NCI-H1105 treated with DMSO at 0.1 percent for 48 hours (cell line): ENCODE measurements at places on chromosomes 11 and 22.

GRCh38 chr11:121417055-121417551, 35.0 kb upstream of the SORL1 start:
- peak; percentile 47 for DNase-seq

DNA sequence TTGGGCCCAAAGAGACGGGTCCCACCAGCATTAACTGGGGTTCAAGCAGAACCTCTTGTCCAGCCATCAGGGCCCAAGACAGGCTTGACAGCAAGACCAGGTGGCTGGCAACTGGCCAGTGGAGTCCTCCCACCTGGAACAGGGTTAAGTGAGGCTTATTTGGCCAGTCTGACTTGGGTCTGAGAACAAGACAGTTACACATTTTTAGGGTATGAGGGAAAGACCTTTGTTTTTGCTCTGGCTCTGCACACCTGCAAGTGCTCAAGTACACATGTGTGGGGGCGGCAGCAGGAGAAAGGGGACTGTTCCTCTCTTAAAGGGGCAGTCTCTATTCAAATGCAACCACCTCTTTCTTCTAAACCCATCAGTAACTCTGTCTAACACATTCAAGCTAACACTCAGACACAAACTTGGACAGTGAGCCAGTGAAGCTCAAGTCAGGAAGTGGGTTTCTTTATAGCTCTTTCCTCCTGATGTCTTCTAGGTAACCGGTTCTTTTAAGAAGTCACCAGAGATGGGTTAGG, 116.2 kb downstream of the ETS1 start:
- no peak for DNase-seq

DNA sequence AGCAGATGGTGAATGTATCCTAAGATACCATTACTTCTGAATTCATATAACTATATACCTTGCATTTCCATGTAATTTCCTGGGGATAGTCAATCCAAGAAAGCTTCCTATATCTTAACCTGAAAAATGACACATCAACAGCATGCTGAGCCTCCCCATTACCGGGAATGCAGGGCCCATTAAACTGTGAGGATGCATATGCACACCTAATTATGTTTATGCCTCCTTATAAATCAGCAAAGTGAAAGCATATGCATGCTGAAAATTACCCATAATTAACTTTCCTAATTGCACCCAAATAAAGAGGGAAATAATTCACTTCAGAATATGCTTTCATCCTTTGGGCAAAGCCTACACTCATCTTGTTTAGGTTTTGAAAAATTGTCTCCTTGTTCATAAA, 663.0 kb downstream of the KCNA4 start:
- peak; percentile 72 for DNase-seq

GRCh38 chr11:57778318-57779037, 16.9 kb downstream of the CTNND1 start:
- peak; percentile 66 for DNase-seq

DNA sequence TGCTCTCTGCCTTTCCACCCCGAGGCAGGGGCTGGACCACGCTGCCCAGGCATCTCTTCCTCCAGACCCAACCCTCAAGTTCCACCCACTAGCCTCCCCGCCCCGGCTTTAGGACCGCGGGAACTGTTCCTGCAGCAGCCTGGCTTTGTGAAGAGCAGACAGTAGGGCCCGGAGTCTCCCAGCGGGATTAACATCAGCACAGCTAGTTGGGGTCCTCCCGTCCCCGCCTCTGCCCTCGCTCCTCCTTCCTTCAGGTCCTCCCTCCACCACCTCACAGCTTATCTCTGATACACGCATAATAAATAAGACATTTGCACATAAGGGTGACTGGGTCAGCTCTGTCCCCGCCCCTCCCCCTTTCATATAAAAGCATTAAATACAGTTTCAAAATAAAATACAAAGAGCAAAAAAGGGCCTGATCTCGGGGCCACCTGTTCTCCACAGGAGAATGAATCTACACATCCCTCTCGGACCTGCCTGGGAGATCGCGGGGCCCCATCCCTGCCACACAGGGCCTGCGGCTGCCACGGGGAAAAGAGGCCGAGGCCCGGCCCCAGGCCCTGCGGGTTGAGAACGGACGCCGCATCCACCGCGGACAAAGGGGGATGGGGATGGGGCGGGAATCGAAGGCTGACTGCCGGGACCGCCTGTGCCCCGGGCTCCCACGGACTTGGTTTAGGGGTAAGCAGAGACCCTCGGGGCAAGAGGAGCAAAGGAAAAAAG, 6.5 kb downstream of the ZFTA start:
- DNase-seq = peak; percentile 67

GRCh38 chr11:86861810-86862209, 61.5 kb downstream of the PRSS23 start:
- no peak for DNase-seq

DNA sequence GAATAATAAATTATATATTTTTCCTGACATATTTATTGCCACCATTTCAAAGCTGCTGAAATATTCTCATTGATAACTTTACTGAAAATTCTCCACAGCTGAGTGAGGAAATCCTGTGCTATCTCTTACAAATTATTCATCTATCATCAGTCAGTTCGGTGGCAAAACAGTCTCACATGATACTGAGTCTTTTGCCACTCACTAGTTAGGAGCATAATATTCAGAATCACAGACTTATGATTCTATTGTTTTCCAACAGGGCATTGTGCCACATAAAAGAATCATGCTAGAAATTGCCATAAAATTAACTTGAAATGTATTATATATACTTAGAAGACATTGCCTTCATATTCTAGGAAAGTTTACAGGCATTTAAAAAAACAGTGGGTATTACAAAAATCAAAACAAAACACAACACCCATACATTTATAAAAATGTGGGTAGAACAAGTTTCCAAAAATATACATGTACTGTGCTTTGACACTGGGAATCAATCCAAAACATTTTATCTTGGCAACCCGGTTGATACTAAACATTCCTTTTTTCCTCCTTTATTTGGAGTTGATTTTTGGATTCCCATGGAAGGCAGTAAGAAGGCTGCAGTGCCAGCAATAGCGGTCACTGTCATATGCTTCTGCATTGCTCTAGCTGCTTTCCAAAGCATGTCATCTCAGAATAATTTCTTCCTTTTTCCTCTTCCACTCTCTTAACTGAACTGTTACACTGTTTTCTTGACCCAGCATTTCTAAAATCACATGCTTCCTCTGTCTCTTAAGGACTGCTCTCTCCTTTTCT, 42.5 kb downstream of the ATG16L2 start:
- no peak for DNase-seq

- no peak for DNase-seq
These were observed 407.1 kb upstream of the LRRC4C start for GRCh38 chr11:41866525-41866924.

GRCh38 chr11:72418834-72419560, 15.3 kb downstream of the CLPB start:
- DNase-seq = no peak

DNA sequence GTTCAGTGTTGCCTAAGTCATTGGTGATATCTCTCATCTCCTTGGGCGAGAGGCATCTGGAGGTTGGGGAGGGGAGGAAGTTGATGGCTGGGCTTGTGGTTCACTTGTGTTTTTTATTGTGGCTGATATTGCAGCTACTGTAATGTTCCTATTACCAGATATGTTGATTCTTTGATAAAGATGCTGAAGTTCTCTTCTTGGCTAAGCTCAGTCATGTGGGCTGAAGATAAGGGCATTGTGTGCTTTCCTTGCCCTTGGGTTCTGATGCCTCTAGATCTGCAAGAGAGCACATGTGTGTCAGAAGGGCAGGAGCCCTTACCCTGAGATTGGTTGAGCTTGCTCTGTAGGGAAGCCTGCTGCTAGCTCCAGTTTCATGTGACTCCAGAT, 12.0 kb downstream of the STX3 start:
- no peak for DNase-seq

DNA sequence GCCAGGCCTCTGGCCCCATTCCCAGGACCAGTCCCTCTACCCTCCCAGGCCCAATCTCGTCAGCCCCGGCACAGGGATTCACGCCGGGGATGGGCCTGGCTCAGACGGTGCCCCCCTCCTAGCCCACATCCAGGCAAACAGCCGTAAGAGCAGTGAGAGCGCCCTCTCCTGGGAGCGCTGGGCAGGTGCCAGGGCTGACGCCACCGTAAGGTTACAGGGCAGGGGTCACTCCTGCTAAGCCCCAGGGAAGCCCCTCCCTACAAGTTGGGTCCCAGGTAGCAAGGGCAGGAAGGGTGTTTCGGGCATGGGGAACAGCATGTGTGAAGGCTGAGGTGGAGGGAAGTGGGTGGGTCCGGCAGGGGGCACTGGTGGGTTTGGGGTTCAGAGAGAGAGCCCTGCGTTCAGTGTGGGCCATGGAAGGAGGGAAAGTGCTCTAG, 19.2 kb upstream of the PPARA start:
- DNase-seq = no peak

- DNase-seq = no peak
These were observed 8.4 kb upstream of the ETS1 start for GRCh38 chr11:128595775-128596174.

- DNase-seq = peak; percentile 85
These were observed 49.5 kb upstream of the HSPA8 start for GRCh38 chr11:123111465-123111864.

DNA sequence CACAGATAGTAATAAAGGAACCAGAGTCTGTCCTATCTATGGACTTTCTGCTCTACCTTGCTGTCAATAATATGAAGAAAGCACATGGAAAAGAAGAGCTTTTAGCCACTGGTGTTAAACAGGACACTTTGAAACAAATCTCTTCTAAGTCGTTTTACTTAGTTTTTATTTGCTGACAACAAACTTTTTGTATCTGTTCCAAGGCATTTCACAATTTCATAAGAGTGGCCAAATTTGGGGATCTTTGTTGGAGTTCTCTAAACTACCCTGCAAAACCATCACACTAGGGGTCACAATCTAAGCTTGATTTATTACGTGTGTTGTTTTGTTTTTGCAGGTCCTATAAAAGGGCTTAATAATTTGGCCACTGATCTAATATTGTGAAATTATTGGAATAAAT, 54.4 kb downstream of the BBOX1 start:
- DNase-seq = no peak

GRCh38 chr11:13297917-13298356, 20.3 kb downstream of the BMAL1 start:
- DNase-seq = no peak

- DNase-seq = no peak
These were observed 30.3 kb upstream of the WNT7B start for GRCh38 chr22:46007003-46007847.

DNA sequence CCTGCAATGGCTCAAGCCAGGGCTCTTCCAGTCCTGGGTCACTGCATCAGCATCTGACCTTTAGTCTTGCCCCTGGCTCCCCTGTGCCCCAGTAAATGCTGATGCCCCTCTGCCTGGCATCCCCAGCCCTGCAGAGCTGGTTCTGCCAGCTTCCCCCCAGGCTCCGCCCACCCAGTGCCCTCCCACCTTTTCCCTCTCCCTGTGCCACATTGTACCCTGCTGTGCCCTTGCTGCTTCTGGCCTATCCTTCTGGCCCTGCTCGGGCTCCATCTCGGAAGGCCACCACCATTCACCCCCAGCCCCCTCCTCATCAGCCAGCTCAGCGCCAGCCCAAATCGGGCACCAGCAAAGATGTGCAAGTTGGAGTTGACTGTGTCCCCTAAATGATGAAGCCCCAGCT, 7.4 kb downstream of the CAPN5 start:
- DNase-seq = no peak

GRCh38 chr11:30459821-30460220, 126.3 kb downstream of the MPPED2 start:
- no peak for DNase-seq

- no peak for DNase-seq
These were observed 2.1 kb upstream of the MADD start for GRCh38 chr11:47267876-47268275.

GRCh38 chr11:70532731-70533130, 134.4 kb downstream of the CTTN start:
- DNase-seq = no peak

- DNase-seq = no peak
These were observed 962.3 kb upstream of the RAG2 start for GRCh38 chr11:37560346-37560745.

DNA sequence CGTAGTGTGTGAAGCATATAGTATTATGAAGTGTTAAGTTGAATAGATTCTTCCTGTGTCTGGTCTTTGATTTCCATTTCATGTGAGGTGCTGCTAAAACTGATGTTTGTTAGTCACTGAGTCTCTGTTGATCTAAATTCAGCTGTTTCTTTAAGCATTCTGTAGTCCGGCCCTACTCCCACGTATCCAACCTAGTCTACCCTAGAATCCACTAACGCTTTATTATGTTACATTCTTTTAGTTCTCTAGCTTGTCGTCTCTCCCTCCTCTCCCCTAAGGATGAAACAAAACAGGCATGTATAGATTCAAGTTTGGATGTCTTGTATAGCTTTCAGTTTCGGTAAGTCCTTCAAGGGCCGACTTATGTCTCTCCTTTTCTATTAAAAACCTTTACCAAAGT, 4.1 kb downstream of the WEE1 start:
- DNase-seq = no peak

GRCh38 chr11:123580137-123580536, 74.3 kb downstream of the SCN3B start:
- no peak for DNase-seq

GRCh38 chr22:23047742-23048141, 22.6 kb upstream of the GNAZ start:
- DNase-seq = no peak

- no peak for DNase-seq
These were observed 304.0 kb upstream of the ANO3 start for GRCh38 chr11:26027887-26028286.

DNA sequence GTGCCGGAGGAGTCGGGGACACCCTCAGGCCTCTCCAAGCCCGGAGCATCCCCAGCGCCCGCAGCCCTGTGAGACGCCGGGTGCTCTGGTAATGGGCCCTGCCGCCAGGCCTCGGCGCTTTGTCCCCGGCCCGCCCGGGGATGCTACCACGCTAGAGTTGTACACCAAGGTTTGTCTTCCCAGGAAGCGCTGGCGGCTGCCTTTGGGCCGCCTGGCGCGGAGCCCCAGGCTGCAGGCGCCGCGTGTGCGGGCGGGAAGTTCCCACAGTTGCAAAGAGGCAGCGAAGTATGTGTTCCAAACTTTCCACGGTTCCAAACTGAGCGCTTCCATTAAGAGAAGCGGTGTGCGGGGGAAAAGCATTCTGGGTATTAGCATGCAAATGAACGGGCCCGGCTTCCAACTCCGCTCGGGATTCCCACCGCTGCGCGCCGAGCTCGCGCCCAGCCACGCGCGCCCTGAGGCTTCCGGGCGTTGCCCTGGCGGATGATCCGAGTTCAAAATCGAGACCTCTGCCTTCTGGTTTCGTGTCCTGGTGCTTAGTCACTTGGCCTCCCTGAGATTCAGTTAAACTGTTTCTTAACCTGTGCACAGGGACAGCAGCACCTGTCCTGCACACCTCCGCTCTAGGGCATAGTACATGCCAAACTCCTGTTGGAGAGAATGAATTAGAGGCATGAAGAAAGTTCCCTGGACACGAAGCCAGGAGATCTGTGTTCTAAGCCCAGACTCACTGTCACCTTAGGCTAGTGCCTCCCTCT, 1.3 kb upstream of the PATZ1 start:
- DNase-seq = peak; percentile 58

- no peak for DNase-seq
These were observed 10.6 kb upstream of the CDC42EP2 start for GRCh38 chr11:65304110-65304509.

GRCh38 chr22:50035131-50035881, 22.7 kb upstream of the IL17REL start:
- DNase-seq = no peak

GRCh38 chr11:36818410-36818809, 220.4 kb upstream of the RAG2 start:
- no peak for DNase-seq

GRCh38 chr11:132424433-132424832, 1054.0 kb downstream of the NTM start:
- no peak for DNase-seq
